Caki2 (cell line): ENCODE measurements at places on chromosomes 2 and 18.
A peak's percentile ranks its signal among the peaks of the same experiment; 100 is the strongest.

DNA sequence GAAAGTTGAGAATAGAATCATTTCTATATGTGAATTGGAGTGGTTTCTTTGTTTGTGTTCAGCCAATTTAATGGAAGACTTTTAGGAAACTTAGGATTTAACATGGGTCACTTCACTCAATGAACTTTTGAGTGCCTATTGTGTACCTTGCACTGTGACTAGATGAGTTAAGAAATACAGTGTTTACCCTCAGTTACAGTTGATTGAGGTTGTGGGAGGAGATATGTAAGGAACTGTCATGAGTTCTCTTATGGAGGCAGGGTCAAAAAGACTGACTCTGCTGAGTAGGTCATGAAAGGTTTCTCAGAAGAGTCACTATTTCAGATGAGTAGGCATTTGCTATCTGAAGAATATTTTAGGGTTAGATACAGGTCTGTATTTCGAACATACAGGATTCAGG lies 98.6 kb downstream of the RAB3GAP1 start:
- peak; percentile 61 for DNase-seq

GRCh38 chr2:164897469-164898260 lies 56.0 kb upstream of the COBLL1 start:
- no peak for DNase-seq

DNA sequence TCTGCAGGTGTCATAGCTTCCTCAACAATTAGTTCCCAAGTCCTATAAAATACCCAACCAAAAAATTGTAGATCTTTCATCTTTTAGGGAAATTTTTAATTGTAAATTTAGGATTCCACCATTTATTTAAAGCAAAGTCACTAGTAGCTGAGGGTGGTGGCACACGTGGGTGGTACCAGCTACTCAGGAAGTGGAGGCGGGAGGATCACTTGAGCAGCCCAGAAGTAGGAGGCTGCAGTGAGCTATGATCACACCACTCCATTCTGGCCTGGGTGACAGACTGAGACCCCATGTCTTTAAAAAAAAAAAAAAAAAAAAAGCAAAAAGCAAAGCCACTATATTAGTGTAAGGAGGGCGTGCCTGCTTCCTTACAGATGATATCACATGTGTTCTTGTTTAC lies 60.3 kb upstream of the GREB1L start:
- no peak for DNase-seq

DNA sequence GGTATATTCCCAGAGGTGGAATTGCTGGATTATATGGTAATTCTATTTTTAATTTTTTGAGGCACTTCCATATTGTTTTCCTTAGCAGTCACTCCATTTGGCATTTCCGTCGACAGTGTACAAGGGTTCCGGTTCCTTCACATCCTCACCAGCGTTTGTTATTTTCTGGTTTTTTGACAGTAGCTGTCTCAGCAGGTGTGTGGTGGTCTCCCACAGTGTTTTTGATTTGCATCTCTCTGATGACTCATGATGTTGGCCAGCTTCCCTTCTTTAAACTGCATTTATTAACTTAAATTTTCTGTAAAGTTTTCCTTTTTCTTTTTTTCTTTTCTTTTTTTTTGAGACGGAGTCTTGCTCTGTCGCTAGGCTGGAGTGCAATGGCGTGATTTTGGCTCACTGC lies 19.7 kb downstream of the SH3BP4 start:
- no peak for DNase-seq

- DNase-seq, result no peak
These were observed 392.2 kb downstream of the ARHGAP15 start for GRCh38 chr2:143521396-143521795.

DNA sequence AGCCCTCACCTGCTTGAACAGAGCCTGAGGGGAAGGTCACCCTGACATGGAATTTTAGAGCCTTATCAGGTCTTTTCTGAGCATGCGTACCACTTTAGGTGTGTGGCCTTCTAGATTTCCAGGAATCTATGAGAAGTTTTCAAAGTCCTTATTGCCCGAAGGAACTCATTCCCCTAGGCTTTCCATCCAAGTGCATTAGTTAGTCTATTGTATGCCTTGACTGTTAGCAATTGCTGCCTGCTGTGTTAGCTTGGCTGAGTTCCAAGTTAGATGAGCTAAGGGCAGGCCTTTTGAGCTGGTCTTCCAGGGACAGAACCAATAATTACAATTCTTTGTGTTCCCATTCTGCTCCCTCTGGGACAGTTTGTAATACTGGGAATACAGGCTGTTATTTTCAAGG lies 30.8 kb upstream of the PUM2 start:
- peak; percentile 13 for DNase-seq

DNA sequence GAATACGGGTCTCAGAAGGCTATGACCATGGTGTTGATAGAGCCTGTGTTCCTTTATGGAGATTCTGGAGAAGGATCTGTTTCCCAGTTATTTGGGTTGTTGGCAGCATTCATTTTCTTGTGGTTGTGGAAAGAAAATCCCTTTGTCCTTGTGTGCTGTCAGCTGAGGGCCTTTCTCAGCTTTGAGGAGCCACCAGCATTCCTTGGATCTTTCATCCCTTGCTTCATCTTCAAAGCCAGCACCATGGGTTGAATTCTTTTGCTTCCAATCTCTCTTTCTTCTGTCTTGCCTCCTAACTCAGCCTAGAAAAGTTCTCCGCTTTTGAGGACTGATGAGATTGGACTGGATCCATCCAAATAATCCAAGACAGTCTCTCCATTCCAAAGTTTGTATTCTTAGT lies 103.2 kb upstream of the MMADHC start:
- DNase-seq, result no peak

- no peak for DNase-seq
These were observed 643.6 kb upstream of the DDX18 start for GRCh38 chr2:117170897-117171296.

DNA sequence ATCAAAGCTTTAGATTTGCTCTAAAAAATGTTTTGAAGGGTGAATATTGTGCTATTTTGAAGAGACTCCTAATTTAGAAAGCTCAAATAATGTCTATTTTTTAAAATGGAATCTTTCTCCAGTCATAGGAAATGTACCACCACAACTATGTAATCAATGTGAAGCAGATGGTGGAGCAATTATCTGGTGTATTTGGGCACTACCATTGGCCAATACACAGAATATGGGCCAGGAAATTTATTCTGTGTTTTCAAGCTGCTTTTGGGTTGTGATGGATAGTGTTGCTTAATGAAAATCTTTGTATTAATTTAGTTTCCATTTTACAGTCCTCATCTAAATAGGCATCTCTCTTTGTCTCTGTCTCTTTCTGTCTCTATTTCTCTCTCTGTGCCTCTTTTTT lies 17.1 kb upstream of the VWC2L start:
- no peak for DNase-seq

DNA sequence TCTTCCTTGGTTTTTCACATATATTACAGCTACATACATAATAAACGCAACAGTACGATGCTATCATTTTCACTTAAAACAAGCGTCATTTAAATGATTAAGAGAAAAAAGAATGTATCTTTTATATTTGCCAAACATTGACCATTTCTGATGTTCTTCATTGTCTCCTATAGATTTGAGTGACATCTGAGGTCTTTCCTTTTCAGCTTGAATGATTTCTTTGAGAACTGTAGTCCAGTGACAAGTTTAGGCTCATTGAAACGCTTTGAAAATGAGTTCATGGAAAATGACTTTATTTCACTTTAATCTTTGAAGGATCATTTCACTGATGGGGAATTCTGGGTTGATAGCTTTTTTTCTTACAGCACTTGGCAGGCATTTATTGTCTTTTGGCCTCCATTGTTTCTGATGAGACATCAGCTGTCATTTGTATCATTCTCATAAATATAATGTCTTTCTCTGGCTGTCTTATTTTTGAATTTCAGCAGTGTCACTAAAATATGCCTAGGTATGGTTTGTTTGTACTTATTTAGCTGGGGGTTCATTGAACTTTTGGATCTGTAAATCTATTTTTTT lies 10.9 kb downstream of the TGIF1 start:
- DNase-seq, result no peak

GRCh38 chr18:58843688-58844035 lies 21.0 kb upstream of the ZNF532 start:
- DNase-seq, result no peak

DNA sequence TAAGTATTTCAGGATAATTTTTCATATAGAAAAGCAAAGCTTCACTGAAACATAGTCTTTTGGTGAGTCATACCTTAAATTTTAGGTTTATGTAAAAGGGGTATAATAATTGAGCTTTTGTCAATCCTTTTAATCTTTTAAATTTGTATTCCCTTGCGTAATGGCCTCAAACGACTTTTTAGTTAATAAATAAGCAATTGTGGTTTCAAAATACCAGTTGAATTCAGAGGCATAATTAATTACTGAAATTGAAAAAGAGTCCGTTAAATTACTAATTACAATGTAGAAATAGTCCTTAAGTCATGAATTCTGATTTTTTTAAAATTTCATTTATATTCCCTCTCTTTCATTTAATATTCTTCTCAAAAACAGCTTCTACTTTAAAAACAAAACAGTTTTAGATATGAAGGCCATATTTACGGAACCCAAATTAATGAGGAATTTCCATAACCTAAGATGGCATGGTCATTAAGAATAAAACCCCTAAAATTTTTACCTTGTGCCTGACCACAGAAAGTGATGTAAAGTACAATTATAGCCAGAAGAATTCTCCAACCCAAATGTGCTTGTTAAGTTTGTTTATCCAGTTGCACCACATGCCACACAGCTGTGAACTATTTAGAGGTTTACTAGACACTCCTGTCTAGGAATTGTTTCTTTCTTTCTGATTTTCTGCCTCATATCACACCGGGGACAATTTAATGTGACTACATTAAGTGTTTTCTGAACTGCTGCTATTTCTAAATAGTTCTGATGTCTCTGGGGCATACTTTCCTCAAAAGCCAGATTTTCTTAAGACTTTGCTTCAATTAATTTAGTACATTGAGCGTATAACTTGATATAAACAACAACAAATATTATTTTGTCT lies 60.7 kb upstream of the ITGA4 start:
- DNase-seq, result no peak

DNA sequence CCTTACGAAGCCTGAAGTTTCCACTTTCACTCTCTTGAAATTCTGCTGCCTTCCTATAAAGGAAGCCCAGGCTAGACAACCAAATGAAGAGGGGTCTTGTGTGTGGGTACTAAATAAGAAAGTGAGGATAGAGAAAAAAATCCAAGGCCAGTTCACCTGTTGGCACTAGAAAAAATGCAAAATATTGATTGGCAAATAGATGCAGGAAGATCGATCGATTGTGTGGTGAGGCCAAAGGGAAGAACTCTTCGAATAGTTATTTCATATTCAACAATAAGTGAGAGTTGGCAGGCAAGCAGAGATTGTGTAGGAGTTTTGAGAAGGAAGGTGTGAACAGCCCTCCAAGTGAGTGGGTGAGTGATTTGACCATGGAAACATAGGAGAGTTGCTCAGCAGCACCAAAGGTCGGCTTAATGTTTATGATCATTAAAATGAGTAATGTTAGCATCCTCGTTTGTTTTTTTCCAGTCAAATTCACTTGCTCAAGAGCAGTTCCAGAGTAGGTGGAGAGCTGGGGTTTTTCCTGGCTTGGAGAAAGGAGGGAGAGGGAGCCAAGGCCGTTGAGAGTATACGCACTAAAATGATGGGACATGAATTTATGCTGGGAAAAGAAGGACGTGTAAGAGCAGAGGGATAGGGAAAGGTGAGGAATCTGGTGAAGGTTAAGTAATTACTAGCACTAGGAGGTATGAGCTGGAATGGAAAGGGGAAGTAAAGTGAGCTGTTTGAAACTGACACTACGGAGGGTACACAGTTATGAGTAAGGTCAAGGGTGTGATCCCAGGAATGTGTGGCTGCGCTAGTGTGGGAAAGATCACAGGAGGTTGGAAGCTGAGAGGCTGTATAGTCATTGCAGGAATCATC lies 1.1 kb upstream of the NAPG start:
- peak; percentile 85 for DNase-seq

GRCh38 chr2:147365622-147366021 lies 479.2 kb upstream of the ACVR2A start:
- no peak for DNase-seq

GRCh38 chr2:232174662-232175061 lies 203.9 kb upstream of the ALPP start:
- DNase-seq, result no peak

GRCh38 chr2:229539628-229540027 lies 174.7 kb downstream of the DNER start:
- no peak for DNase-seq

DNA sequence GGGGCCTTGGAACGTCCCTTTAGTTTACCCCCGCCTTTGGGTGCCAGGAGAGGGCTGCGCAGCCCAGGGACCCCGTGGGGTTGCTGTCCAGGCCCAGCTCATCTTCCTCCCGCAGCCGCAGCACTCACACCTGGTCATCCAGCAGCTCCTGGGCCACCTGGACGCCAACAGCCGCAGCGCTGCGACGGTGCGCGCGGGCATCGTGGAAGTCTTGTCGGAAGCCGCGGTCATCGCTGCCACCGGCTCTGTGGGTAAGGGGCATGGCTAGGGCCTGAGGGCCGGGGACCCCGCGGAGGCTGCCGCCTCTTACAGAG lies 37.2 kb downstream of the POMC start:
- DNase-seq, result no peak

- no peak for DNase-seq
These were observed 26.5 kb downstream of the NFATC1 start for GRCh38 chr18:79422022-79422782.

GRCh38 chr2:59892398-59892797 lies 661.1 kb downstream of the BCL11A start:
- DNase-seq, result no peak

DNA sequence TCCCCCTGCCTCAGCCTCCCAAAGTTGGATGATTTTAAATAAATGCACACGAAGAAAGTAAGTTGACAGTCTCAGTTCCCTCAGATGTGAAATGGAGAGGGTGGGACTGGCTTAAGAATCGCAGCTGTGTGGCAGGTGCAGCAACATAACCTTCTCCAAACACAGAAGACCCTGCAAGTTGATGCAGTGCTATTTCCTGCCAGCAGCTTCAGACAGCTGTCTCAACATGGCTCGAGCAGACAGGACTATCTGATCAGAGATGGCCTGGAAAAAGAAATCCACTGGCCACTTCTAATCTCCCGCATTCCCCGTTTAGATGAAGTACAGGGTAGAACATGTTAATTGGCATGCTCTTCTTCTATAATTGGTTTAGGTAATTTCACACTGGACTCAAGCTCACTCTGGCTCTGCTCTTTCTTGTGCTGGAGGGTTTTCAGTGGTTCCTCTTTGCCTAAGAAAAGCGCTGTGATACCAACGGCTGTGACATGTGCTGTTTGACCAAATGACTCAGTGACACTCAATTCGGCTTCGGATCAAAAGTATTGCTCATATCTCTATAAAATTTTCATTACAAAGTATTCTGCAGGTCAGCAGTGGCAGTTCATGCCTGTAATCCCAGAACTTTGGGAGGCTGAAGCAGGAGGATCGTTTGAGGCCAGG lies 40.2 kb downstream of the MYOM1 start:
- DNase-seq, result no peak

DNA sequence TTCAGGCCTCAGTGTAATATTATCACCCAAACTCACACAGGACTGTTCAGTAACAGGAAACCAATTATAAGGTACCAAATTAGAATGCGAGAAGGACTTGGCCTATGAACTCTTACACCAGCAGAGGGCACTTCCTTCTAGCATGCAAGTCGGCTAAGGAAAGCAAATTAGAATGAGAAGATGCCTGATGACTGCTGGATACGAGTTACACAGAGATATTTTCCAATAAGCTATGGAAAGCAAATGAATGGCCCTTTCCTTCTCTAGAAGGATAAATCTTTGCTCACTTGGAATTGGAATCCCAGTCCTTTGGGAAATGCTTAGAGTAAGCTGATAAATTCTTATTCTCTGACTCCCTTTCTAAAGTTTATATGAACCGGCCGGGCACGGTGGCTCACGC lies 109.8 kb downstream of the AP1S3 start:
- DNase-seq, result peak; percentile 56

GRCh38 chr2:215071676-215072075 lies 66.8 kb downstream of the ABCA12 start:
- no peak for DNase-seq

GRCh38 chr2:169225233-169225750 lies 137.0 kb downstream of the LRP2 start:
- DNase-seq, result no peak
